CD8-positive, alpha-beta memory T cell (primary cell): ENCODE measurements at places on chromosomes 6 and 20. TPM values are rescaled to one million over a fixed set of nuclear protein-coding genes. Genes with fewer than 3 reads are reported as not detected.

Gene PRRT1
- total RNA-seq, result 0.55 TPM

Gene PSORS1C2
- not detected for total RNA-seq

Gene GPSM3
- 82.0 TPM for total RNA-seq

Gene TCF15
- total RNA-seq, result not detected

Gene RAB44
- total RNA-seq, result not detected

Gene C6orf15
- total RNA-seq, result not detected

Gene ISM1
- total RNA-seq, result 1.6 TPM
